D721Med (cell line): ENCODE measurements at places on chromosomes 2 and 18.

DNA sequence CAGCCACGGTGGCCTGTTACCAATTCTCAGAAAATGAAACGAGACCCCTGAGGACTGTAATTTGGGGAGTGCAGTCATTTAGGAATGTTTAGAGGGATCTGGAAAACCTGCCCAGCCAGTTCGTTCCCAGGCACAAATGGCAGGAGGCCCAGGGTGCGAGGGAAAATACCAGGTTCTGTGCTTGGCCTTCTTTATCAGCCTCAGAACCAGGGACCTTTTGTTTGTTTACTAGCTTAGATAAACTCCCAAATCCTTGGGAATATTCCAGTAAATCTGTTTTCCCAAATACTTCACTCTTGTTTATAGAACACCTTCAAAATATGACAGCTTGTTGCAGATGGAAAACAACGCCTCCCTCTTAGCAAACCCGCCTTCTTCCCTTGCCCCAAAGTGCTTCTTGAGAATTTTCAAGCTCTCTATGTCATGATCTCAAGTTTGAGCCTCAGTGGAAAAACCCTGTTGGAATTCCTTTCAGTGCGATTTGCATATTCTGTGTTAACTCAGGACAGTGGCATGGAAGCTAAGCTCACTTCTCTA is 400.3 kb upstream of the SMIM21 start:
- no peak for DNase-seq

DNA sequence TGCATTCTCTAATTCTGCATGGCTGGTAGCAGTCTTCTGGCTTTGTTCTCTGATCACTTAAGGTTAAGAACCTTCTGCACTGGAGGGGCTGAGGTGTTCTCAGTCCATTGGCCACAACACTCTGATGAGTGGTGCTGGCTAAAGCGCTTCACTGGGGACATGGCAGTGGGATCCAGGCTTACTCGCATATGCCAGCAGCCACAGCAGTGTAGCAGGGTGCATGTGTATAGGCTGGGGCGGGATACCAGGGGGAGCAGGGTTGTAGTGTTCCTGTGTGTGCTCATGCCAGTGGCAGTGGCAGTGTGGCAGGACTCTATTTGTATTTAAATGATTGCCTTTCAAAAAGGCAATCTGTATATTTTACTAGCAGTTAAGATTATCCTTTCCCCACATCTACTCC is 11.1 kb upstream of the TACR1 start:
- no peak for DNase-seq

DNA sequence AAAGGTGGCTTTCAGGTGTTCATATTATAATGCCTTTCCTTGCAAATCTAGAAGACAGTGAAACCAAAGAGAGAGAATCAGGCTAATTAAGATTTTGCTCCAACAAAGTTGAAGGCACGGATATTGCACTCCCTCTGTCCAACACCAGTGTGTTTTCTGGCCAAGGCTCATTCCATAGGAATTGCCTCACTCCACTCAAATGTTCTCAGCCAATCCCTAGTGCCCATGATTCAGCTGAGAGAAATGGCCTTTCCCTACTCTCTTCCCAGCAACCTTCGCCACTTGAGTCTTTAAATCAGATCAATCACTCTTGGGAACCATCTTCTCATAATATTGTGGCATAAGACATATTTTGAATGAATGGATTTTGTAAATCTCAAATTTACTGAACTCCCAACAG is 768.2 kb upstream of the ACVR2A start:
- DNase-seq: no peak

DNA sequence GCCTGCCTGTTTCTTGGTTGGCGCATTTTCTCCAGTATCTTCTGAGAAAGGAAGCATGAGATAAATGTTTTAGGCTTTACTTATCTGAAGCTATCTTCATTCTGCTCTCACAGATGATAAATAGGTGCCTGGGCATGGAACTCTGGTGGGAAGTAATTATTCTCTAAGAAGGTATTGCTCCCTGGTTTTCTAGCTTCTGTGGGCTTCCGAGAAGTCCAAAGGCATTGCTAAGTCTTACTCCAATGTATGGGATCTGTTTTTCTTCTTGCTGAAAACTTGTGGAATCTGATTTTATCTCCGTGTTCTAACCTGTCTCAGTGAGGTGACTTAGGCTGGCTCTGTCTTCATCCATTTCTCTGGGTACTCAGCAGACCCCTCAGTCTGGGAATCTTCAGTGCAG is 224.4 kb upstream of the HS6ST1 start:
- no peak for DNase-seq

- no peak for DNase-seq
These were observed 239.4 kb upstream of the TANK start for GRCh38 chr2:160920791-160921303.

DNA sequence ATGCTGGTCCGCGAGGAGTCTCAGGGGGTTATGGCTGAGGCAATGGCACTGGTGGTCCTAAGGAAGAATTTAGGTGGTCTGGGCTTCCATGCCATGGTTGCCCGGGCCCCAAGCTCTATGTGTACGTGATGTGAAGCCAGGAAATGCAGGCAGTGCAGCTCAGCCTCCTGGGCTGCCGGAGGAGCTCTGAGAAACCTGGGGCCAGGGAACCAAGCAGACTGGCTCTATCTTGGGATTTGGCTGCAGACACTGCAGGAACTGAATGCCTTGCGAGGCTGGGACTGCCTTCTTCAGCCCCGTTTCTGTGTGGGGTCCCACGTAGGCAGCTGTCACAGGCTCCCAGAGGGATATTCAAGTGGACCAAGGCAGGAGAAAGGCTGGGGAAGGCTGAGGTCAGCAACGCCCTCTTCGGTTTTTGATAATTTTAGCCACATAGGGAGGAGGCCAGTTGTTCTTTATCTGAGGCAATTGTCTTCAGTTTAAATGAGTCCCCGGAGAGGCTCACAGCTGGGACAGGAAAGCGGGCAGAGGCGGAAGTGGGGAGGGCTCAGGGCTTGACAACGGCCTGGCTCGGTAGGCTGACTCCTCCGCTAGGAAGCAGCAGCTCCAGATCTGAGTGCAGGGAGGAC is 77.7 kb downstream of the RHOB start:
- no peak for DNase-seq

DNA sequence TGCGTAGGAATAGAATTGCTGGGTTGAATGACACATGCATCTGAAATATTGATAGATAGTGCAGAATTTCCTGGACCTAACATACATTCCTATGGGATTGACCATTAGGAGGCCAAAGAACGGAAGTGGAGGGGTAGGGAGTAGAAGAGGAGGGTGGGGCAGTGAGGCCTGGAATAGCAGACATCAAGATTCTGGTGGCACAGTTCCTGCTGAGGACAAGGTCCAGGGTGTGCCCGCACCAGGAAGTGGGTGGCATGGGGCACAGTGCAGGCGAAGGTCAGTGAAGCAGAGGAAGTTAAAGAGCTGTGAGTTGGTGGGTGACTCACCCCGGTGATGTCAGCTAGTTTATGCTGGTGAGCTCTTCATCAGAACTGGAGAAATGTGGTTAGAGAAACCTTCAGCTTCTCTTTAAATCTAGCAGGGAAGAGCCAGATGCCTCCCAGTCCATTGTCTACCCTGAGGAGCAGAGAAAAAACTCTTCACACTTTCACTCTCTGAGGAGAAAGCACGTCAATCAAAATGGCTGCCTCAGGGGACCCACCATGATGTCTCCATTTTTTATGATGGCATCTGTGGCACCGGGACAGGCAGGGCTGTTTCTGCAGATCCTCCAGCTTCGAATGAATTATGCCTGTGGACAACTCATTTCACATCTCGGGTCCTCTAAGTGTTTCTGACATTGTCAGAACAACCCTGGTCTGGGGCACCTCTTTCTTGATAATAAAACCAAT is 55.9 kb upstream of the CTLA4 start:
- DNase-seq: no peak

- DNase-seq: no peak
These were observed 41.7 kb downstream of the KIAA2012 start for GRCh38 chr2:202114795-202115194.

DNA sequence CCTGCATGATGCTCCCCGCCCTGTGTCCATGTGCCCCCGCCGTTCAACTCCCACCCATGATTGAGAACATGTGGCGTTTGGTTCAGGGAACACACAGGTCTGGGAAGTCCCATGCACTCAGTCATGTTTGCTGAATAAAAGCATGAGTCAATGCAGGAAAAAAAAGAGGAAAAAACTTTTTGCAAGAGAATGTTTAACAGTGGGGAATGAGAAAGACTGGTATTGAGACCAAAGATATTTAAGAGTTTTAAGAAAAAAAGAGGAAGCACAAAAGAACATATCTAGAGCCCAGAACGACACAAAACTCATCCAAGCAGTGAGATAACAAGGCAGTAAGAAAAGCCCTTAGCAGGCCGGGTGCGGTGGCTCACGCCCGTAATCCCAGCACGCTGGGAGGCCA is 279.2 kb upstream of the THSD7B start:
- DNase-seq: no peak

DNA sequence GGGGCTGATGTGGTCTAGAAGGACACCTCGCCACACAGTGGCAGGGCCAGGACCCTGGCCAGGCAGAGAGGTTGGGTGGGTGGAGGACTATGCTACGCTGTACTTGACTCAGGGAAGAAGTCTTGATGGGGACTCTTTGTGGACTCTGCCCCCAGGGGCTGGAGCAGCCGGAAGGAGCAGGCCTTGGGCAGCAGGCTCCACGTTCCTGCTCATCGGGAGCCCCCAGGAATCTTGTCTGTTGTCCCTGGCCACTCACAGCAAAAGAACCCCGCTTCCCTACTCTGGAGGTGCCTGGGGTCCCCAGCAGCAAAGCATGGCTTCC is 79.0 kb downstream of the POLR1A start:
- no peak for DNase-seq

DNA sequence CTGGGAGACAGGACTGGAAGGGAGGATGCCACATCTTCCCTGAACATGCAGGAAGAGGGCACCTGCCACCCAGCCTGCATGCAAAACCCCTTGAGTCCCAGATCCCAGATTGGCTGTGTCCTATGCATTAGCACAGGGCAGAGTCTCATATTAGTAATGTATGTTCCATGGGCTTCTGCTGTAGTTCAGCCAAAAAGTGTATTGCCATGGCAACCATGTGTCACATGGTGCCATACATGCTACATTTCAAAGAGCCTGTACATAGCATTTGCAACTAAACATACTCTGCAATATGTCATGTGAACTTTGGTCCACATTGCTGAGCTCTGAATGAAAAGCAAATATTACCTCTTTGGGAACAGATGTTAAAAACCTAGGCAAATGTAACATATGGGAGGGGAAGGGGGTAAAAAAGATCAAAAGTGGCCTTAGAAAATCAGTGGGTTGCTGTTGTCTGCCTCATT is 78.4 kb downstream of the DPP4 start:
- DNase-seq: no peak

- DNase-seq: no peak
These were observed 13.7 kb upstream of the TET3 start for GRCh38 chr2:73970850-73971471.

- no peak for DNase-seq
These were observed 21.0 kb upstream of the SEMA4C start for GRCh38 chr2:96890726-96891385.

DNA sequence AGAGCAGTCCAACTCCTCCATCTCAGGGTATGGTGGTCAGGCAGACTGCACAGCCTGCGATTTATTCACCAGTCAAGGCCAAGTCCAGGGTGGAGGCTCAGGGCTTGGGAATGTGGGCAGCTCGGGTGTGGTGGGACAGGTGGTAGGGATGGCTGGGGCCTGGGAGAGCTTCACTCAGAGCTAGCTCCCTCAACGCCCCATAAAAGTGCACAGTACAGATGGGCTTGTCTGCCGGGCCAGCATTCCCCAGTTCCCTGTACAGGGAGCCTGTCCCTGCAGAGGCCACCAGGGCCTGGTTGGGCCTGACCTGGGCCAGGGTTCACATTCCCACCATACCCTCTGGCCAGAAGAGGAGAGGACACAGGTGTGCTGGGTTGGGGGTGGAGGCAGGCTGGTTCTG is 49.2 kb upstream of the OTOS start:
- no peak for DNase-seq

GRCh38 chr2:101405351-101405899 is 18.1 kb upstream of the CREG2 start:
- DNase-seq: no peak

DNA sequence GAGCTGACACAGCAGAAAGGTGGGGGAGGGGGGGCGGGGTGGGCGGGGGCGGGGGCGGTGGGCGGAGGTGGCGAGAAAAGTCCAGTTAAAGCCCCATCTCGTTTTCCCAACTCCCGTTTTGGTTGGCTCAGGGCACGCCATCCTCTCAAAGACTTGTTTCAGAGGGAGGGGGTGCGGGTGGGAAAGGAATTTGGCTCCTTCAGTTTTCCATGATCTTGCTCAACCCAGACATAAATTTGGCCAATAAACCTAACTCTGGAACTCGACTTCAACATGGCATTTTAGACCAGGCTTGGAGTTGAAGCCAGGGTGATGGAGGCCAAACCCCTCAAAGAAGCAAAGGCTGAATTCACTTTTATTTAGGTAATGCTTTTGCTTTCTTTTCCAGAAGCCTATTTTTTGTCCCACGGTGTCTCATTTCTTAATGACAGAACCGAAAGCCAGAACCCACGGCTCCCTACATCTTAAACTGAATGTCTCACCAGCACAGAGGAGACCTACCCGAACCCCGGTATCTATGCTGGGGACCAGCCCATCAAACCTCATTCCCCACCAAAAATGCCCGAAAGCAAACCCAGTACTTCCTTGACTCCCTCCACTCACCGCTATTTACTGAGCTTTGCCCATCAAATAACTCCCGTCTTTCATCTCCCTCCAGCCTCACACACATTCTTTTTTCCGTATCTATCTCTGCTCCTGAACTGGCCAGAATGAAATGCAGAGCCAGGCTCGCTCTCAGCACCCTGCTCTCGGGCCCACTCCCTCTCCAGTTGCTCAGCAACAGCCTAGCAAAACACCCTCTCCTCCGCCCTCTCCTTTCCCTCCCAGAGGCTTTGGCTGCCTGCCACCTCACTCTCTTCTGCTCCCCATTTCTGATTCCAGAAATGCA is 4.3 kb downstream of the IGFBP5 start:
- peak; percentile 61 for DNase-seq

DNA sequence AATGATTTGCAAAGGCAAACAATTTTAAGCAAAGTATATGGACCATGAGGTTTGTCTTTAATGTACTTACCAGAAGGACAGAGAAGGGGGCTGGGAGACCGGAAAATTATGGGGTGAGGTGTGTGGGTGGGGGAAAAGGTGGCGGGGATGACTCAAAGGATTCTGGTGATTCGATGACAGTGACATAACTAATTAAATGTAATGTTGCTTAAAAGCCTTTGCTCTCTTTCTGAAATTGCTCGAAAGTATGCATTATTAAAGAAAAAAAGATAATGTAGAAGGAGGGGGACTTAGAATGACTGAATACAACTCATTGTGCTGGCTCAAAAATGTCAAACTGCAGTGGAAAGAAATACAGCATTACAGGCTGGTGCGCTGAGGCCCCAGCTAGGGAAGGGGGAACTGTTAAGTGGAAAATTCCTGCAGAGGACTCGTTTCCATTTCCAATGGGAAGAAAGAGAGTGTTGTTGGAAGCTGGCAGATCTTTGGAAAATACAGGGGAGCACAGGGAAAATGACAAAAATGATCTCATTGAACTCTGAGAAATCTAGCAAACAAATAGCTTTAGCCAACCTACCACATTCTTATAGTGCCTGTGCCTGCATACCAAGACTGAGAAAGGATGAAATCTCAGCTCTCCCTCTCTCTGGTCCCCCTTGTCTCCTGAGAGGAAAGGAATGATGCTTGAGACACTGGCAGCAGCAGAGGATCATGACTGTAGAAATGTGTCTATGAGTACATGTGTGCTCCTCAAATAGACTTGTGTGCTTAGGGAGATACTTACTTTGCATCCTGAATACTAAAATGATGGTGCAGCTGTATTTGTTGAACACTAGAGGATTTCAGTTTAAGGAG is 632.4 kb downstream of the NYAP2 start:
- DNase-seq: no peak

GRCh38 chr2:24083567-24084385 is 858 bp downstream of the TP53I3 start:
- peak; percentile 66 for DNase-seq

- DNase-seq: no peak
These were observed 4.9 kb downstream of the QPCT start for GRCh38 chr2:37349231-37349860.
